NCI-H1436 treated with DMSO at 0.1 percent for 48 hours (cell line): ENCODE measurements at places on chromosomes 7 and 10.

- DNase-seq: no peak
These were observed 35.4 kb downstream of the BAG3 start for GRCh38 chr10:119686465-119687191.

- DNase-seq: no peak
These were observed 6.7 kb downstream of the ANKRD16 start for GRCh38 chr10:5882961-5883360.

GRCh38 chr7:147541261-147541660, 1049.3 kb upstream of the C7orf33 start:
- no peak for DNase-seq

DNA sequence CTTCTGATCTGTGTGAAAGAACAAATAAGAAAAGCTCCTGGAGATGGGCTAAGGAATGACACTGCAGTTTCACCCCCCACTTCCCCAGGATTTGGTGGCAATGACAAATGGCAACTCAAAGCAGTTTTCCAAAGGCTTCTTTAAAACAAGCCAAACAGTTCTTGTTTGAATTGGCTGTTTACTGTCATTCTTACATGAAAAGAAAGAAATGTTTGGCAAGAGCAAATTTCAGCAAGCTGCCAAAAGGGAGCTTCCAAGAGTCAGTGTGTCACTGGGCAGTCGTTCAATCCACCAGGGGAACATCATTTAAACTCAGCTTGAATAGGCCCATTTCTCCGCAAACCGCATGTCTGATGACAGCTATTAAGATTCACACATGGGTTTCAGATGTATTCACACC, 119.0 kb upstream of the RHOBTB1 start:
- no peak for DNase-seq

DNA sequence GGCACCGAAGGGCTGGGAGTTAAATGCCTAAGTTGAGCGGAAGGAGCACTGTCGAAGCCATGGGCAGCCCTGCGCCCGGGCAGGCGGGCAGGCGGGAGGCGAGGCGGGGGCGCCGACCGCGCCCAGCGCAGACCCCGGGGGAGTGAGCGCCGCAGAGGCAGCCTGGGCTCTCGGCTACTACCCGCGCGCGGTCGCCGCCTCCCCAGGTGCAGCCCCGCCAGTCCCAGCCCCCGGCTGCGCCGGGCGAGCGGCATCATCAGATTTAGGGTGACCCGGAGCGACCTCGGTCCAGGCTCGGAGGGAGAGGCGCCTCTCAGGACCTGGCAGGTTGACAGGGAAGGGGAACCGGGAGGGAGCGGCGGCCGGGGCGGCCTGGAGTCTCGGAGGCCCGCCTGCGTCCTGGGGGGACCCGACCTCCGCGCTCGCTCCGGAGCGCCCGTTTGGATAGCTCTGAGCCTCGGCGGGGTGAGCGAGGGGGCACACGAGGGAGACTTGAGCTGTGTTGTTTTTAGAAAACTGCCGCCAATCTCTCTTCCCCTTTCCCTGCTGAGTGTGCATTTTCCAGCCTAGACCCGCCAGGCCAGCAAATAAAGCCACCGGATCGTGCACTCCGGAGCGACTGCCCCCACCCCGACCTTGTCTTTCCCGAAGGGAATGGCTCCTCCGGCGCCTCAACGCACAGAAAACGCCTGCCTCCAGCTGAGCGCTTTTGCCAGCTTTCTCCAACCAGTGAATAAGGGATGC, 2.3 kb upstream of the NRP1 start:
- DNase-seq: no peak

- no peak for DNase-seq
These were observed 97.2 kb downstream of the JAZF1 start for GRCh38 chr7:28083164-28083997.

GRCh38 chr7:148921806-148922205, 37.7 kb upstream of the EZH2 start:
- no peak for DNase-seq

DNA sequence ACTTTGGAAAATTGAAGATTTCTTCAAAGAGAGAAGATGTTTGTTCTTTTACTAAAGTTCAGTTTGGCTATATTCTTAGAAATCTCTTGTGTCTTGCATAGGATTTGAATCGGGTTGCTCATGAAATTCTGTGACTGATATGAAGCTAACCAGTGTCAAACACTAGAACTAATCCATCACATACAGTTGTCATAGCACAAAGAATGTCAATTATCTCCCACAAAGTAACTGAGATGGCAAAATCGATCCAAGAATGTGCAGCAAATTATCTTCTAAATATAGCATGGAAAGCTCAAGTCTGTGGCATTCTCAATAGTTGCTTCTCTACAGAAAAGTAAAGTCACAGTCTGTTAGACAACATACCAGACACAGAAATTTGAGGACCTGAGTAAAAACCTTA, 768.1 kb upstream of the LRRN3 start:
- no peak for DNase-seq

- no peak for DNase-seq
These were observed 138.8 kb downstream of the OAT start for GRCh38 chr10:124279882-124280281.

- no peak for DNase-seq
These were observed 130.1 kb upstream of the LRRN3 start for GRCh38 chr7:110960811-110961210.

DNA sequence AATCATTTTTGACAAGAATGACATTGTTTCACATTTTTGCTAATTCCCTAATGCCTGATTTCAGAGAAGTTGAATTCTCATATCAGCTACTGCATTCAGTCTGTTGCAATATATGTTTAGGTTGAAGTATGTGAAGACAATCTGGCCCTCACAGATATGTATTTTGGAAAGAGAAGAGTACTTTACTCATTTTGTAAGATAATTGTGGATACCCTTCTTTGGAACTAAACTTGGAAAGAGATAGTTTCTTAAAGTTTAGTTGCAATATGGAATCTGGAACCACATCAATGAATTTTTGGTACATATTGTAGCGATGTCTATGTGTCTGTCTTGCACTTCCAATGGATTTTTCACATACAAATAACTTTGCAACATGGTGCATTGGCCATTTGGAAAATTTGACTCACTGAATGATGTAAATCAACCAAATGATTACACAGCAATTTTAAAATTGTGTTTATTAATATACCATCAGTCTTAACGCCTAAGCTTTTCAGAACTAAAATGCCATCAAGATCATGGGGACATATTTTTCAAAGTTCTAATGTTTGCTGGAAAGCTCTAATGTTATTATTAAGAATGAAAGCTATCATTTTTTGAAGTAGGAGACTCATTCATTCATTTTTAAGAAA, 39.3 kb upstream of the TMEM26 start:
- DNase-seq: no peak

- no peak for DNase-seq
These were observed 155.4 kb downstream of the CELF2 start for GRCh38 chr10:11173042-11173441.

DNA sequence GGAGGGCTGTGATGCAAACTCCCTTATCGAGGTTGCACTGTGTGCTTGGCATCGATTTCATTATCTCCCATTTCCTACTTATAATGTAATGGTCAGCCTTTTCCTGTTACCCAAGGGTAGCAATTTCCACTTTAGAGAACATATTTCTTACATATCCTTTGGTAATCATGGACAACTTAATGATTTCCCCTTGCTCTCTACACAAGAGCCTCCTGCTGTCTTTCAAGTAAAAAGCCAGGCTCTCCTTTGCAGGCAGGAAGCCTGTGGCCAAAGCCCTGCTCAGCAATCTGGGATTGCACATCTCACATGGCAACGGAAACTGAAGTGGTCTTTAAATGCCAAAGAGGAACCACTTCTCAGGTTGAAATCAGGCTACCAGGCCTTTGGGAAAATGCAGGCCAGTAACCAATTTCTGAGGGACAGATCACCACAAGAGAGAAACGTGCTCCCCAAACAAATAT, 86.7 kb upstream of the IKZF1 start:
- DNase-seq: no peak

DNA sequence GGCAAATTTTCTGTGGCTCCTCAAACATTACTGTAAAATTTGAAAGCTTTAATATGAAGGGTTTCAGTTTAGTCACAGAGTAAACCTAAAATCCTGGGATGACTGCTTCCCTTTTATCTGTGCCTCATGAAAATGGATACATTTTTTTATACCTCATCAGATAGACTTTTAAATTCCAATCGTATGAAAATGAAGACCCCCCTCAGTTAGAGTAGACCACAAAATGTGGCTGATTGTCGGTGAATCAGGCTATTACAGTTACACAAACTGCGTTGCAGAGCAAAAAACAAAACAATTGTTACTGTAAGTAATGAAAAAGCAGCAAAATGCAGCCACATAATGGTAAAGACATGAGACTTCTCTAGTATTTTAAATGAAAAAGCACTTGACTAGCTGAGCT, 296.2 kb downstream of the CNTNAP2 start:
- DNase-seq: no peak

GRCh38 chr7:143434660-143435059, 8.6 kb upstream of the TAS2R60 start:
- DNase-seq: no peak

DNA sequence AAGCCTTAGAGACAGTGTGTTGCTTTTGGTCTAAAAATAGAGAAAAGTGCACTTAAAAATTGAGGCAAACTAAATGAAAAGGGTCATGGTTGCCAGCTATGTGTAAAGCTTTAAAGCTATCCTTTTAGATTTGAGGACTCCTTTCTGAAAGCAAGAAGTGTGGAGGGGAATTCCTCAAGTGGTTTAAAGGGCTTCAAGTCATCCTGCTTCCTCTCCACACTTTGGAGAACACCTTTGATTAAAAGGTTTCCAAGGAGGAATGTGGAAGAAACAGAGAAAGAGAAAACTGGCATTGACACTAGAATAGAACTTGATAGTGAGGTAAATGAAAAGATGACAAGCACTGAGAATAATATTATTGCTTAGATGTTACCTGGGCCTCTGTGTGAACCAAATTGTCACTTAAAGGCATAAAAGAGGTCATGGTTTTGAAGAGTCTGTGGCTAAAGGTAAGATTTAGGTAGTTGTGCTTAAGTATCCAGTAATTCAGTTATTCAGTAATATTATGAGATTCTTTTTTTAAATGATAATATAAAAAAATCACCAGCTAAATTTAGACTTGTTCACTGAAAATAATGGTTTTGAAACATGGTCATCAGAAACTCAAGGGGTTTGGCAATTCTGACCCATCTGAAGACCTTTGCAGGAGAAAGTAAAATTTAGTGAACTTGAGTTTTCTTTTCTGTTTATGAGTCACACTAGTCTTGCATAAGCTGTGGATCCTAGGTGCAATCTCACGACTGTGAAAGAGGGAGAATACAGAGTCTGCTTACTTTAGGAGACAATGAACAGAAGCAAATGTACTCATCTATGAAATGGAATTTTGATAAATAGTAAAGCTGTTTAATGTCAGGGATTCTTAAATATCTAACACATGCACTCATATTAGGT, 466.0 kb downstream of the KIF20B start:
- no peak for DNase-seq

GRCh38 chr10:44044549-44044948, 340.3 kb downstream of the CXCL12 start:
- no peak for DNase-seq

- no peak for DNase-seq
These were observed 248.4 kb downstream of the WDR11 start for GRCh38 chr10:121099592-121099991.

- DNase-seq: no peak
These were observed at the start of gene SEMA3A for GRCh38 chr7:84194484-84195271. Gene SEMA3A, minus strand, starts transcription at chr7:84194789. Its CDS starts 203 bp downstream, at chr7:84194586.

- no peak for DNase-seq
These were observed 871 bp downstream of the ST7 start for GRCh38 chr7:116953906-116954838.
